Activated CD8-positive, alpha-beta memory T cell treated with anti-CD3 and anti-CD28 coated beads for 1 hour (primary cell): ENCODE measurements at places on chromosomes 4 and X.
A peak's percentile ranks its signal among the peaks of the same experiment; 100 is the strongest.

DNA sequence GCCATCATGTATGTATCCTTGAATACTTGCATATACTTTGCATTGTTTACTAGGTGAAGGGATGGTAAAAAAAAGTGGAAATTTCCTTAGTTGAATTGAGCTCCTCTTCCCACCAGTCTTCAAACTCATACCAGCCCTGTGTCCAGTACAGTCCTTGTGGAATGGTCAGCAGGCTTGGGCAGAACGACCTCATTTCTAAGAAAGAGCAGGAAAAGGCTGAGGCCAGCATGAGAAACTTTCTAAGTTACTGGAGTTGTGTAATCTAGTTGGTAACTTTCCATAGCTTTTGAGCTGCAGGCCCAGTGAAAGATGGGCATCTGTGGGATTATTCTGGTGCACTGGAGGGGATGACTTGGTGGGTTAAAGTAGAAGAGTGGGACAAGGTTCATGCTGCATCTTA is 87.6 kb downstream of the DCUN1D4 start:
- no peak for DNase-seq

GRCh38 chr4:140109737-140110136 is 44.2 kb downstream of the MAML3 start:
- no peak for DNase-seq

DNA sequence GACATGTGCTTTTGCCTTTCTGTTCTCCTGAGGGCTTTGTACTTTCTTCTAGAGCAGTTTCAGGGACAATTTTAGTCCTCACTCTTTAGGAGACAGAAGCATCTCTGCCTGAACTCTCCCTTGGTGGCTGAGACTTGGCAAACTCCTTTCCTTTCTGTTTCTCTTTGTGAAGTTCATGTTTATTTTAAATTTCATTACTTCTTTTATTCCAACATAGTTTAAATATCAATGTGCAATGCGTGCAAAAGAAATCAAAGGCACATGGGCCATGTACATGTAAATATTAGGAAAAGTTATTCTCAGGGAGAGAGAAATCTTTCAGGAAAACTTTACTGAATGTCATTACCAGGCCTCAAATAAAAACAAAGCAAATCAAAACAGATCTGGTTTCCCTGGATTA is 177.6 kb downstream of the RNF150 start:
- DNase-seq = no peak

GRCh38 chrX:12245650-12246645 is 107.7 kb downstream of the FRMPD4 start:
- no peak for DNase-seq

DNA sequence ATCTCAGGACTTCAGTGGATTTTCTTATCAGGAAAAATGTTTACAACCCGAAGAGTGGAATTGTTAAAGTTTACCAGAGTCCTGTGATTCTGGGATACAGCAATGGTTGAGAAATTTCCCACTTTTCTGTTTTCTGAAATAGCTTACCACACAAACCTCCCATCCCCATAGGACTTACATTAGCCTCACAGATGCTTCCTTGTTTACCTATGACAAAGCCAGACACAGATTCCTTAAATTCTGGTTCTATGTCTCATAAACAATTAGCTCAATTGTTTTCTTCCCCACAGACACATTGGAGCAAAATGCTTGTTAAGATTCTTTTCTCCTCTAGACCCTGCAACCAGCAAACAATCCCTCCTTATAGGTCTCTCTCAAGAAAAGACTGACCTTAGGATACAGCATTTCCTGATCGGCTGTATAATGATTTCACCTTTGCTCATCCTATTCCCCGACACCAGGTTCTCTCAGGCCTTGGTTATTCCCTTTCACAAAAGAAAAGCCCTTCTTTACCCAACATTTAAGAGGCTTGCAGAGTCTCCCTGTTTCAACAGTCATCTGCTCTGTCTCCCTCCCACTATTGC is 886.2 kb downstream of the ARAP2 start:
- DNase-seq = no peak

- DNase-seq = no peak
Observed at GRCh38 chrX:20056704-20057103, 60.0 kb downstream of the MAP7D2 start.

- DNase-seq = no peak
Observed at GRCh38 chr4:106414366-106414765, 45.8 kb upstream of the GIMD1 start.

- no peak for DNase-seq
Observed at GRCh38 chr4:112302320-112303274, 5.4 kb downstream of the ALPK1 start.

DNA sequence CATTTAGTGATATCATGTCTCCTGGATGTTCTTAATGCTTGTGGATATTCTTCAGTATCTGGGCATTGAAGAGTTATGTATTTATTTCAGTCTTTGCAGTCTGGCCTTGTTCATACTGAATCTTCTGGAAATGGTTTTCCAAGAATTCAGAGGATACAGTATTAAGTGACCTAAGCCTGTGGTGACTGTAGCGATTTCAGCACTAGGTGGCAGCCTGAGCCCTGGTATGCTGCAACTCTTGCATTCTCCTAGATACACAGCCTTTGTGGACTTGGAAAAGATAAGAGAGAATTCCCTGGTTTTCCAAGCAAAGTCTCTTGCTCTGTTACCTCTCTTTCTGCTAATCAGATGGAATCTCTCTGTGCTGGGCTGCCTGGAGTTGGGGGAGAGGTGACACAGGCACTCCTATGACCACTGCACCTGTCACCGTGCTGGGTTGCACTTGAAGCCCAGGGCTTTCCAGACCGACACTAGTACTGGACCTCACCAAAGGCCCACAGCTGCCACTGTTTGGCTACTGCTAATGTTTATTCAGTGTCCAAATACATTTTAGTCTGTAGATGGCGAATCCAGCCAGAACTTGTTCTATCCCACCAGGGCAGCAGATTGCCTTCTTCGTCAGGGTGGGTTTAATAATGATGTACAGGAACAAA is 19.3 kb upstream of the SPIN2A start:
- DNase-seq = no peak

GRCh38 chrX:42505016-42505415 is 272.9 kb downstream of the PPP1R2C start:
- DNase-seq = no peak

DNA sequence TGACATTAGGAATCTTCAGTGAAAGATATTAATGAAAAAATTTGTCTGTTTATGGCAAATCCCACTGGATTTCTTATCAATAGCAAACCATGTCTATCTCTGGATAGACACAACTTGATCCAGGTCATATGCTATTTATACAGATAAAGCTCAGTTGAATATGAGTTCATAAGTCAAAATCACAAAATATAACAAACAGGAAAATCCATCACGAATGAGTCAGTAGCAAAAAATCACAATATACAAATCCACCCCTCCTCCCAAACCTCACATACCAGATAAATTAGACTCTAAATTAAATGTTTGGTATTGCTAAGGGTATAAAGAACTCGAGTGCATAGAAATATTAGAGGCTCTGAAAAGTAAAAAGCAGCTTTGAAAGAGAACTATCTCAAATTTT is 420.5 kb downstream of the TLL1 start:
- DNase-seq = no peak

DNA sequence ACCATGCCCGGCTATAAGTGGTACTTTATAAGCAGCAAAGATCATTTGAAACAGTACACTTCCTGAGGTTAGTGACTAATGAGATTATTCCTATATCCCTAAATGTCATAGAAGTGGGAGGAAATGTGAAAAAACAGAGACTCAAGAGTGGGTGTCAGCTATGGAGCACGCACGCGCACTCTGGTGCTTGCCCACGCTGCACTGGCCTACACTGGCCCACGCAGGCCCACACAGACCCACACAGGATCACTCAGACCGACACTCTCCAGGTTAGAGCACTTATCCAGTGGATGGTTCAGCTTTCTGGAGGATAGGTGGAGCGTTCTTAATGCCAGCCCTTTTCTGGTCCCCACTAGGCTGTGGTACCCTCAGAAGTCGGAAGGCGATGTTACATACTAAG is 78.5 kb downstream of the IL1RAPL1 start:
- no peak for DNase-seq

DNA sequence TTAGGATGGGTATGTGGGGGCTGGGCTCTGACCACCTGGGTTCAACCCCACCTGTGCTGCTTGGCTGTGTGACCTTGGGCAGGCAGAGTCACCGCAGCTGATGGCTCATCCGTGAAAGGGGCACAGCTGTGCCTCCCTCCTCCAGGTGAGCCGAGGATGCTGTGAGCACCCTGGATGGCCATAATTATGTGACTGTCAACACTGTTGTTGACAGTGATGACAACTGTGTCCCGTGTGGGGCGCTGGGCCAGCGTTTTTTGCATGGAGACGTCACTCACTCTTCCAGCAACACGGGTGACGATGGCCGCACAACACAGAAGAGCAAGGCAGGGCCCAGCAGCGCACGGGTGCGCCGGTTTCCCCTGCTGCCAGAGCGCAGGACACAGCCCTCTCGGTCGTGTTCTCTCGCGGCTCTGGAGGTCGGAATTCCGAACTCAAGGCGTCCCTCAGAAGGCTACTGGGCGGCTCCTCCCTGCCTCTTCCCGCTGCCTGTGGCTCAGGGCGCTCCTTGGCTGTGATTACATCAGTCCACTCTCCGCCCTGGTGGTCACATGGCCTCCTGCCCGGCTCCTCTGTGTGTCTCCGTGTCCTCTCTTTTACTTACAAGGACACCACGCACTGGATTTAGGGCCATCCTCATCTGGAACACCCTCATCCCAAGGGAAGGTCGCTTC is 1.3 kb downstream of the SH3TC1 start:
- no peak for DNase-seq

- DNase-seq = no peak
Observed at GRCh38 chr4:108171339-108172230, 2.9 kb upstream of the LEF1 start.

- DNase-seq = no peak
Observed at GRCh38 chrX:3177851-3178250, 136.6 kb downstream of the ARSF start.

- DNase-seq = peak; percentile 24
Observed at GRCh38 chrX:129606918-129607317, 47.8 kb downstream of the APLN start.
